GM23338 (cell line): ENCODE measurements at places on chromosomes 2 and 18. TPM values are rescaled to one million over a fixed set of nuclear protein-coding genes. Genes with fewer than 3 reads are reported as not detected.

Gene RBM43
- 3.2 and 3.4 TPM in 2 replicates for total RNA-seq

GRCh38 chr2:180002198-180002770, 4.8 kb downstream of the CWC22 start:
- DNase-seq, result no peak

DNA sequence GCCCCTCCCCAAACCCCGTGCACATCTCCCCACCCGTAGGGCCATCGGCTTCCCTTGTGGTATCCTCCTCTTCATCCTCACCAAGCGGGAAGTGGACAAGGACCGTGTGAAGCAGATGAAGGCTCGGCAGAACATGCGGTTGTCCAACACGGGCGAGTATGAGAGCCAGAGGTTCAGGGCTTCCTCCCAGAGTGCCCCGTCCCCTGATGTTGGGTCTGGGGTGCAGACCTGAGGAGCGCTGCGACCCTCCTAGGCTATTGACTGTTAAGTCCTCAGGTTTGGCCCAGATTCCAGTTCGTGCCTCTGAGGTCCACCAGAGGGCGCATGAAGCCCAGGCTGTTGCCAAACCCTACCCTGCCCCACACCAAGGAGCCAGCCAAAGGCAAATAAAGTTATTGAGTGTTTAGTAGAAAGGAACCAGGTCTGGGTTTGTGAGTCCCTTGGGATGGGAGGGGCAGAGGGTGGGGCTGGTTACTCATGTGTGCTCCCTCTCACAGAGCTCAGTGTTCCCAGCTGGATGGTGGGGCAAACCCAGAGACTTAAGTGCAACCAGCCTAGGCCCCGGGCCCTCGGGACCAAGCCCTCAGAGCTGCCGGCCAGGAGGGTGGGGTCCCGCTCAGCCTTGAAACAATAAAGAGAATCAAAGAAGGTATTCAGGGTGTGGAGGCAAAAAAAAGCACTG, 2.4 kb downstream of the PNKD start:
- DNase-seq, result peak; percentile 91

- no peak for DNase-seq
These were observed 37.3 kb downstream of the FHOD3 start for GRCh38 chr18:36334798-36335197.

DNA sequence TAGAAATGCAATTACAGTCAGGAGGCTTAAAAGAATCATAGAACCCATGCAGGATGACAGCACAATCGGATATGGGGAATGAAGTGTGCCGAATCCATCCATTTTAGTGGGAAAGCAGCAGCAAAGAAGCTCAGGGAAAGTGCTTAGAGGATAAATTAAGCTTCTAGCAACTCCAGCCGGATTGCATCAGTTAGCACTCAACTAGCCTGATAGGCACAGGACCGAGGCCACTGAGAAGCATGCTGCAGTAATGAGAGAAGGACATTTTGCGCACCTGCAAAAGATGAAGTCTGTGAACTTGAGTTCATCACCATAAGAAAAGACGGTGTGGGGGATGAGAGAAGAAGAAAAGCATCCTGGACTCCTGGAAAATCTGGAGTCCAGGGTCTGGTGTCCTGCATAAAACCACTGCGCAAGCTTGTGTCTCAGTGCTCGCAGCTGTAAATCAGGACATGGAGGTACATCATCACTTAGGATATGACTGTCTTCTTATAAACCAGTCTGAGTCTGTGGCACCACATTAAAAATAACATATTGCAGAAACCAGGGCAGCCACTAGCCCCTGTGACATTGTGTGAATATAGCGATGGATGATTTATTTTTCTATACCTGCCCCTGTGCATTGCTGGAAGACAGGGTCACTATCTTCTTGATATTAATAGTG, 665.5 kb upstream of the SOX11 start:
- DNase-seq, result no peak

- DNase-seq, result no peak
These were observed 107.0 kb upstream of the ATP8B1 start for GRCh38 chr18:57910134-57910533.

DNA sequence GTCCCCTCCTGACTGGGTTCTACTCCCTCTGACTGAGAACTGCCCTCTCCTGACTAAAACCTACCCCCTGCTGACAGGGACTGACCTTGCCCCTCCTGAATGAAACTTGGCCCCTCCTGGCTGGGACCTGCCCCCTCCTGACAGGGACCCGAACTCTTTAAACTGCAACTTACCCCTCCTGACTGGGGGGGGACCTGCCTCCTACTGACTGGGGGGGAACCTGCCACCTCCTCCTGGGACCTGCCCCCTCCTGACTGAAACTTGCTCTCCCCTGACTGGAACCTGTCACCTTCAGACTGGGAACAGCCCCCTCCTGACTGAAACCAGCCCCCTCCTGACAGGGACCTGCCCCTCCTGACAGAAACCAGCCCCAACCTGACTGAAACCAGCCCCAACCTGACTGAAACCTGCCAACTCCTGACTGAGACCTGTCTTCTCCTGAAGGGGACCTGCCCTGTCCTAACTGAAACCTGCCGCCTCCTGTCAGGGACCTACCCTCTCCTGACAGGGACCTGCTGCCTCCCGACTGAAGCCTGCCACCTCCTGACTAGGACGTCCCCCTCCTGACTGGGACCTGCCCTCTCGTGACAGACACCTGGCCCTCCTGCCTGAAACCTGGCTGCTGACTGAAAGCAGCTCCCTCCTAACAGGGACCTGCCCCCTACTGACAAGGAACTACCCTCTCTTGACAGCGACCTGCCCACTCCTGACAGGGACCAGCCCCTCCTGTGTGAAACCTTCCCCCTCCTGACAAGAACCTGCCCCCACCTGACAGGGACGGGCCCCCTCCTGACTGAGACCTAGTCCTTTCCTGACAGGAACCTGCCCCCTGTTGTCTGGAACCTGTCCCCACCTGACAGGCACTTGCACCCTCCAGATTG, 87.1 kb downstream of the PXDN start:
- peak; percentile 40 for DNase-seq

Gene NGEF
- 4.2 and 5.4 TPM in 2 replicates for total RNA-seq

Gene DCDC2C
- total RNA-seq, result not detected in 2 replicates

- no peak for DNase-seq
These were observed 37.7 kb downstream of the CEP192 start for GRCh38 chr18:13028869-13029268.

GRCh38 chr2:198441246-198441645, 636.9 kb downstream of the PLCL1 start:
- DNase-seq, result no peak

DNA sequence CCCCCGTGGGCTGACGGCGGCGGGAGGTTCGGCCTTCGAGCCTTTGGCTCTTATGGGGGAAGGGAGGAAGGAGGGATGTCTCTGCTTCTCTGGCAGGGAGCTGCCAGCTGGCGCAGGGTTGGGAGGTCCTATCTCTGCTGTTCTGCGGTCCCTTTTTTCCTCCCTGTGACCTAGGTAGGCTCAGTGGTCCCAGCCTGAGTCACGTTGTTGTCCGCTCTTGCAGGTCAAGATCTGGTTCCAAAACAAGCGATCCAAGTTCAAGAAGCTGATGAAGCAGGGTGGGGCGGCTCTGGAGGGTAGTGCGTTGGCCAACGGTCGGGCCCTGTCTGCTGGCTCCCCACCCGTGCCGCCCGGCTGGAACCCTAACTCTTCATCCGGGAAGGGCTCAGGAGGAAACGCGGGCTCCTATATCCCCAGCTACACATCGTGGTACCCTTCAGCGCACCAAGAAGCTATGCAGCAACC, 2.5 kb downstream of the DLX1 start:
- peak; percentile 62 for DNase-seq

DNA sequence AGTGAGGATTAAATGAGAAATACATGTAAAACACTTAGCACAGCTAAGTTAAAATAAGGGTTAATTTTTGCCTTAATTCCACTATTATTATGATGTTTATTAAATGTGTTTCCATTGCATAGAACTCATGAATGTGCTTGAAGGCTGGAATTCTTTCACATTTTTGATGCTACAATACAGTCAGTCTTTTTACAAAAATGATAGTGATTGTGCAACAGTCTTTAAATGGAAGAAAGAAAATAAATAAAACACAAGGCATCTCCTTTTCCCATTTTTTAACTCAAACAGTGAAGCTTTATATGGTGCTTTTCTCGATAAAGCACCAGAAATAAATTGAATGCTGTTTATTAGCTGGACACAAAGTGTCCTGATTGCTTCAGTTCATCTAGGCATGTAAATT, 123.9 kb downstream of the MAP2 start:
- DNase-seq, result no peak

DNA sequence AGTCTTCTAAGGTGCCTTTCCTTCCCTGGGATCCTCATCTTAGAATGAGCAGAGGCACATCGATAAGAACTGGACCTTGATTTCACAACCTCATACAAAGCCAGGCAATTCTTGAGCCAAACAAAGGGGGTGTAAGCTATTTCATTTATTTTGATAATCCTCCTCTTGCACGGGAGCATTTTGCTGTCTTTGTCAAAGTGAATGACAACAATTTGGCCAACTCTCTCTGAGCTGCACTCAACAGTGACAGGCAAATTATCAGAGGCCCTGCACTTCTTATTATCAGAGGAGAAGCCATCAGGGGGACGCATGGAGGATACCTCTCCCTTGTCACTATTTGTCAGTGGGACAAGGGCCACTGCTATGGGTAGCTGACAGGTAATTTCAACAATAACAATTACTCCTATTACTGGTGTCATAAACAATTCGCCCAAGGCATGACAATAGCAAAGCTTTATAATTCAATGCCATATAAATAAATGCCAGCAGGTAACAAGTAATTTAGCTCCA, 260.4 kb downstream of the MEIS1 start:
- no peak for DNase-seq

DNA sequence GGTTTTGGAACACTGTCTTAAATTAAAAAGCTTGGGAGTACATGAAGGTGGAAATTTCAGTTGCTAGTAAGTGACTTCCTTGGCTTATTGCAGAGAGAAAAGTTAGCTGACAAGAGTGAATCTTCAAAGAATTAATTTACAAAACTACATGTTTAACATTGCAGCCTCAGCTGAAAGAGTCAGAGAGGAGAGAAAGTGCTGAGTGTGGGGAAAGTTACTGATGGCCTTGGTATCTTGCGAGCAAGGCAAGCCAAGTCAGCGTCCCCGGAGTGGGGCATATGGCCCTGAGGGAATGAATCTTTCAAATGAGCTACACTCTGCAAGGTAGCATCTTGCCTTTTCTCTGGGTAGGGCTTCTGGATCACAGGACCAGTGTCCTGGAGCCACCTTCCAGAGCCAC, 131.3 kb downstream of the LPIN1 start:
- no peak for DNase-seq

Gene SLC40A1
- 0.70 TPM in 1 of 2 replicates, not detected in the other for total RNA-seq

DNA sequence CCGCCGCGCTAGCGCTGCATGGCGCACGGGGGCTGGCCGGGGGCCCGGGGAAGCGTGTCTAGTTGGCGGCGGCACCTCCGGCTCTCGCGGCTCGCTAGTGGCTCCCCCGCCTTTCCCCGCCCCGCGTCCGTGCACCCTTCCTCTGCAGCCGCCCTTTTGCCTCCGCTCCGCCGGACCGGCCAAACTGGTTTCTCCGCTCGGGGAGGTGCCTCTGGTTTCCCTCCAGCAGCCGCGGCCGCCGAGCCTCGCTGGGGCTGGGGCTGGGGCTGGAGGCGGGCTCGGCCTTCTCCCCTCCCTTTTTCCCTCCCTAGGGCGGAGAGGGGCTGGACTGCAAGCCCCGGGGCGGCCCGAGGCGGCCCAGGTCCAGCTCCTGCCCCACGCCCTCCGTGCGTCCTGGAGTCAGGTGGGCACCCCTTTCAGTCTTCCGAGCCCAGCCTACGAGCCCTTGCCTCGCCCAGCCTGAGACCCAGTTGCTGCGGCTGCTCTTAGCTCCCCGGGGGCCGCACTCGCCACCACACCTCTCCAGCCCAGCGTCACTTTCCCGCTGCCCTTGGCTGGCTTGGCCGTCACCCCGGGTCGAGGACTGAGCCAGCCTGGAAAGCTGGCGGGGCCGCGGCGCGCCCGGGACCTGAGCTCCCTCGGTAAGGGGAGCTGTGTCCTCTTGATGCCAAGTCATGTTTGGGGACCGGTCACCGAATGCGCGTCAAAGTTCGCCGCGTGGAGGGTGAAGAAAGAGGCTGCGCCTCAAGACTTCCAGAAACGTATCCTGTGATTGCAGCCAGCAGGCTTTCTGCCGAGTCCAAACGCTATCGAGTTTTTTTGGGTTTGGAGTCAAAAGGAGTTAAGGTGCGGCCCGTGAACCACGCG, at the start of gene ATP8B1:
Gene ATP8B1, minus strand, starts transcription at position 213 of the 867 bp plus-strand sequence. CDS start 71,508 bp downstream, outside the sequence.
- peak; percentile 93 for DNase-seq
